ENCODE measurements at places on chromosomes 12 and 14.

GRCh38 chr14:23146351-23146910 lies 27.4 kb upstream of the CEBPE start:
- no peak for DNase-seq

DNA sequence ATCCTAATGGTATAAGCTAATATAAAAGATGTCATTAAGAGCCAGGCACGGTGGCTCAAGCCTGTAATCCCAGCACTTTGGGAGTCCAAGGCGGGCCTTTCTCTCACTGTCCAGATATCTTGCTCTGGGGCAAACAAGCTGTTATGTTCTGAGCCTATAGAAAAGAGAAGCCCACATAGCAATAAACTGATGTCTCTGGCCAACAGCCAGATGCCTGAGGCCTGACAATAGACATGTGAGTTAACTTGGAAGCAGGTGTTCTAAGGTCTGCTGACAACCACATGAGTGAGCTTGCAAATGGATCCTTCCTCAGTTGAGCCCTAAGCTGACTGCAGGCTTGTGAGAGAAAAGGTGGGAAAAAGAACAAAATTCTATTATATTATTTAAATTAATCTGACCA lies 25.0 kb downstream of the YAF2 start:
- DNase-seq = peak; percentile 52

- DNase-seq = peak; percentile 66
Observed at GRCh38 chr12:43835656-43836474, at the start of gene TMEM117. TSS of gene TMEM117 (plus strand) at chr12:43836081.

GRCh38 chr12:122080149-122081082 lies 1.9 kb downstream of the MLXIP start:
- no peak for DNase-seq

- no peak for DNase-seq
Observed at GRCh38 chr14:32136027-32136825, 59.1 kb downstream of the ARHGAP5 start.

DNA sequence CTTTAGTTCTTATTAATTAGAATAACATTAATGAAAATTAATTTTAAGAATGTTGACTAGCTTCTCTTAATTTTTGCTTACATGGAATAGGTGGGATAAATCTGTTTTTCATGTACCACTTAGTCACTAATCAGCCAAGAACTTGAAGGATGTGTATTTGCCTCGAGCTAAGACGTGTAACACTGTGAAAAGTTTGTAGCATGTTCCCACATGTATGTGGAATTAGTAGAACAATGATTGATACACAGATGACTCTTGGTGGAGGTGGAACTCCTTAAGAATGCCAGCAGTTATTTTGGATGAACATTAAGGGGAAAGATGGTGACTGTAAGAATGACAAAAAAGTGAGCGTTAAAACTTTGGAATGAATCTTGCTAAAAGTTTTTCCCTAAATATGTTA lies 435.7 kb upstream of the MDGA2 start:
- no peak for DNase-seq

DNA sequence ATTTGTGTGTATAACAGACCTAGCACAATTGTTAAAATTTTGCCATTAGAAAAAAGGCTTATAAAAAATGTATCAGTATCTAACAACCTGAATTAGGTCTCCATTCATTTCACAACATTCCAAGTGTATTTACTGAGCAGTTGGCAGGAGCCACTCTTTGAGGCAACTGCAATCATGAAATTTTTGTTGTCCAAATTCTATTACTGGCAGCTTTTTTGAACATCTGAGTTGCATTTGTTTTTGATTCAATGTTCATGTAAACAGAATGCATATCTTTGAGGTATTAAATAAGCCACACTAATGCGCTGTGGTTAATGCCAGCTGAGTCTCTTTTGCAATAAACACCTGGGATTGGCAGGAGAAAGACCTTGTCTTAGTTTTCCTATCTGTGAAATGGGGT lies 8.7 kb downstream of the KITLG start:
- no peak for DNase-seq

GRCh38 chr12:2129076-2129475 lies 76.3 kb downstream of the CACNA1C start:
- no peak for DNase-seq

- DNase-seq = no peak
Observed at GRCh38 chr12:11497995-11498394, 102.6 kb upstream of the PRB2 start.
